Activated CD4-positive, alpha-beta T cell treated with anti-CD3 and anti-CD28 coated beads for 36 hours (primary cell): ENCODE measurements at places on chromosomes 5 and 9. TPM values are rescaled to one million over a fixed set of nuclear protein-coding genes. Genes with fewer than 3 reads are reported as not detected.
A peak's percentile ranks its signal among the peaks of the same experiment; 100 is the strongest.

- DNase-seq: no peak
- H3K4me3 ChIP-seq: no peak overlapping the region
- H3K27me3 ChIP-seq: no peaks in the 10 kb centered on the region
- H3K36me3 ChIP-seq: no peaks in the 10 kb centered on the region
- no peak overlapping the region for H3K27ac ChIP-seq
Measured at GRCh38 chr5:146681585-146682105, 165.7 kb upstream of the GPR151 start.

- DNase-seq: no peak
- no peak overlapping the region for H3K4me3 ChIP-seq
- H3K27ac ChIP-seq: no peak overlapping the region
- peaks cover 3% of the 10 kb centered on the region for H3K4me1 ChIP-seq
- peaks cover 10% of the 10 kb centered on the region for H3K27me3 ChIP-seq
Measured at GRCh38 chr9:91503673-91504081, 80.0 kb upstream of the NFIL3 start.

DNA sequence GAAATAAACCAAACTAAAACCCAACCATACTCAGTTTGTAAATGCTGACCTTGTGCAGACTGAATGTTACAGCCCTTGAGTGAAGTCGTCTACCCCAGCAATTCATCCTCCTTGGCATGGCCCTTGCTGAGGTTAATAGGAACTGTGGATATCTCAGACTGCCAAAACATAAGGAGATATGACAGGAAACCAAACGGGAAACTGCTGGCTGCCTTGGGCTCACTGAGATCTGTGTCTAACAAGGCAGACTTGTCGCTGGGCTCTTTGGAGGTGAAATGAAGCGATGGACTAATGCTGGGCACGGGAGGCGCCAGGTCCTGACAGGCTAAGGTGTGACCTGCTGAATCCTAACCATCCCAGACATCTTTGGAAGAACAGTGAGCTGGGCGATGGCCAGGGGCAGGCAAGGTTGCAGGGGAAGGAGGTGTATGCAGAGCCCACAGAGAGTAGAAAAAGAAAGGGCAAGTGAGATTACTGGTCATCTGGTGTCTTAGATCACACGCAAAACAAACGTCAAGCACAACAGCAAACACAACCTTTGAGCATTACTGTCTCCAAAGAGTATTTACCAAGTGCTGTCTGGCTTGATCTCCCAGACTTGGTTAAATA, 44.6 kb upstream of the ALDH1A1 start:
- no peaks in the 10 kb centered on the region for H3K36me3 ChIP-seq
- H3K4me3 ChIP-seq: no peak overlapping the region
- no peak for DNase-seq
- H3K27ac ChIP-seq: no peak overlapping the region
- H3K27me3 ChIP-seq: peaks cover 4% of the 10 kb centered on the region
- peaks cover 4% of the 10 kb centered on the region for H3K4me1 ChIP-seq

DNA sequence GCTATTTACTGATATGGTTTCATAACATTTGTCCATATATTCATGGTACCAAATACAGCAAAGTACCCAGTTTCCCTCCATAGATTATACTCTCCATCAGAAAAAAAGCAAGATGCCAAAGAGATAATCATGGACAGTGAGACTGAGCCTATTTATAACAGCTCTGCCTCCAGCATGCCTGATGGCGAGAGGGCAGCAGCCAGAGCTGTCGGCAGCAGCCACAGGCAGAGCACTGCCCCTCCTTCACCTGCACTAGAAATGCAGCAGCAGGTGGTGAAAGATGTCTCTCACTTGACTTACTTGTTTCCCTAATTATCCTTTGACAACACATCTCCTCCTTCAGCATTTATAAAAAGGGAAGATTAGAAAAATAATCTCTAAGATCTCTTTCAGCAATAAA, 32.4 kb downstream of the CTNNAL1 start:
- no peaks in the 10 kb centered on the region for H3K36me3 ChIP-seq
- no peak for DNase-seq
- H3K27me3 ChIP-seq: no peaks in the 10 kb centered on the region
- H3K4me1 ChIP-seq: no peaks in the 10 kb centered on the region

DNA sequence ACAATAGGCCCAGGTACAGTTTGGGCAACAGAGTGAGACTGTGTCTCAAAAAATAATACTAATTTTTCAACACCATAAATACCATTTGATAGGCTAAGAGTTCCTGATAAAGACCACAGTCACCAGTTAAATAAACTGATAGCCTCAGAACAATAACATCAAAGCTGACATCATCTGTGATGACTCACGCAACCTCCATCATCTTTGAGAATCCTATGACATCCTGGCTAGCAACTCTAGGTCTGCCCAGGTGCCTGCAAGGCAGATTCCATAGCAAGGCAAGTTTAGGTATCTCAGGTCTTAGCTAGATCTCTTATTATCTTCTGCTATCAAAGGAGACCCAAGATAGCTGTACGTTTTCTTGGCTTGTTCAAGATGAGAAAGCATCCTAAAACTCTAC, 30.5 kb upstream of the UBAP2 start:
- no peaks in the 10 kb centered on the region for H3K36me3 ChIP-seq
- no peaks in the 10 kb centered on the region for H3K27me3 ChIP-seq
- H3K4me3 ChIP-seq: no peak overlapping the region

FOXD4L6 gene
- not detected for total RNA-seq

DNA sequence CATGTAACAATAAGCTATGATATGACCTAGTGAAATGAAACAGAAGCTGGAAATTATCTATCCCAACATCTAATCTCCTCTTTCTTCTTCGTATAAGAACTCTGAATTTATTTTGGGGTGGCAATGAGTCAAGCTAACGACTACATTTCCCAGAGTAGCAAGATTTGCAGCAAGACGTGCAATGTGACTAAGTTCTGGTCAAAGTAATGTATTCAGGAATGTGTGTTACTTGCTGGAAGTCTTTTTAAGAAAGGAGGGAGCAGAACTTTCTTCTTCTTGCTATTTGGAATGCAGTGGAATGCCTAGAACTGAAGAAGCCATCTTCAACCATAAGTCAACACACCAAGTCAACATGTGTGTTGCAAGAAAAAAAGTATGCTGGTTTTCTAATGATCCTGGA, 406.6 kb upstream of the MEF2C start:
- DNase-seq: no peak
- H3K27ac ChIP-seq: no peak overlapping the region
- no peaks in the 10 kb centered on the region for H3K36me3 ChIP-seq
- H3K4me3 ChIP-seq: no peak overlapping the region
- H3K4me1 ChIP-seq: no peaks in the 10 kb centered on the region

MEGF10 gene
- not detected for total RNA-seq

ANKRD18B gene
- total RNA-seq: 2.2 TPM

GRCh38 chr5:103254921-103255320, 3.6 kb upstream of the MACIR start:
- no peak overlapping the region for H3K27ac ChIP-seq
- peaks cover 9% of the 10 kb centered on the region for H3K27me3 ChIP-seq
- no peak overlapping the region for H3K4me3 ChIP-seq
- DNase-seq: no peak
- H3K4me1 ChIP-seq: peaks cover 4% of the 10 kb centered on the region

EHMT1 gene
- total RNA-seq: 66.6 TPM

GRCh38 chr5:108727236-108727650, 20.5 kb upstream of the FER start:
- H3K4me3 ChIP-seq: peak overlapping the region; percentile 58
- peaks cover 27% of the 10 kb centered on the region for H3K27me3 ChIP-seq
- H3K27ac ChIP-seq: peak overlapping the region; percentile 66
- peaks cover 19% of the 10 kb centered on the region for H3K4me1 ChIP-seq
- no peak for DNase-seq
- H3K36me3 ChIP-seq: no peaks in the 10 kb centered on the region

DNA sequence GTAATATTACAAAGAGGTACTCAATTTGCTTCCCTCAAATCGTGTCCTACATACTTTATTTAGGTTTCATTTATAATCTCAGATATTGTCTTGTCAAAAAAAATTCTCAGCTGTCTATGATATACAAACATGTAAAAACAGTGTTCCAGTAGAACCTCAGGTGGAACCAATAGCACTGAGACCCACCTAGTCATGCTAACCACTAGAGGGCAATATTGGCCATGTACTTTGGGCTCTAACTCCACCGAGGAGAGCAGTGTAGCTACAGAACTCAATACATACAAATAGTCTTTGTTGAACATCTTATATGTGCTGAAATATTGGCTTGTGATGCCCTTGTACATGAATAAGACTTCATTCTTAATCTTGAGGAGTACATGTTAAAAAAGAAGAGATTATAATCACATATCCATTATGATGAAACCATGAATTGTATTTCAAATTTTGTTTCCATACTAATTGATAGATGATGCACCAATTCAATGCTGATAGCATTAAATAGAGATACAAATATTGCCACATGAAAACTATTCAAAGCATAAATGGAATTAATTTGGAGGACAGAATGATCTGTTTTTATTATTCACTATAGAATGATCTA, 71.2 kb upstream of the CNTLN start:
- H3K4me3 ChIP-seq: no peak overlapping the region
- H3K27me3 ChIP-seq: no peaks in the 10 kb centered on the region
- peak; percentile 13 for DNase-seq
- H3K4me1 ChIP-seq: no peaks in the 10 kb centered on the region

GRCh38 chr5:35061211-35061770, 13.5 kb upstream of the AGXT2 start:
- DNase-seq: no peak
- H3K27me3 ChIP-seq: peaks cover 38% of the 10 kb centered on the region
- H3K36me3 ChIP-seq: no peaks in the 10 kb centered on the region

DNA sequence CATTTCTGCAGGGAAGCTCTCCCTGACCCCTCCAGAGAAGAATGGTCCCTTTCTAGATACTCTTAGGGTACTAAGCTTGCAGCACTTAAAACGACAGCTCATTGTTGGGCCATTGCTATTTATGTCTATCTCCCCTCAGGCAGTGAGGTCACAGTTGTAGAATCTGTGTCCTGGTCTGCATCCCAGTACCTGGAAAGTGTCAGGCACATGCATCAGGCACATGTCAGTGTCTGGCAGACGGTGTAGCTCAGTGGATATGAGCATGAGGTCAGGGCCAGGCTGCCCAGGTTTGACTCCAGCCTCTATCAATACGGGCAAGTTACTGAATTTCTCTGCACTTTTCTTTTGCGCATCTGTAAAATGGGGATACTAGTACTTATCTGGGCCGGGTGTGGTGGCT, 22.2 kb upstream of the EEIG1 start:
- H3K27ac ChIP-seq: no peak overlapping the region
- peaks cover 1% of the 10 kb centered on the region for H3K36me3 ChIP-seq
- no peak for DNase-seq
- no peak overlapping the region for H3K4me3 ChIP-seq
- H3K4me1 ChIP-seq: peaks cover 26% of the 10 kb centered on the region

DNA sequence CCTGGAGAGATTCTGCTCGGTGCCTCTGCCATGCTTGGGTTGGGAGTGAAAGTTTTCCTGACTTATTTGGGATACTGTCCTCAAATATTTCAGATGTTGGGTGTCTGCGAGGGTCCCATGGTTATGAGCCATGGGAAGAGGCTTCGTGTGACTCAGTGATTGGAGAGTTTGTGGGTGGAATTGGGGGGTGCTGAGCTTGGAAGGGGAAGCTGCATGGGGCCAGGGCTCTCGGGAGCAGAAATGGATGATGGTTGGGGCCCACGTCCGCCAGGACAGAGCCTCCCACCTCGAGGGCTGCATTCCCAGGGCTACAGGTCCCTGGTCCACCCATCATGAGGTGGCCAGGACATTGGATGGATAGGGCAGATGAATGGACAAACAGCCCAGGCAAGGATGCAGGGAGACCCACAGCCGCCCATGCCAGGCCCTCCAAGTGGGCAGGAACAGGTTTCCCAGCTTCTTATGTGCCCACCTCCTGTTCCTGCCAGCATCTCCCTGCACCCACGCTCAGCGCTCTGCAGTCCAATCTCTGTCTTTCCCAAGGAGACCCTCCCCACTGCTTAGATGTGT, 5.5 kb downstream of the OBP2B start:
- DNase-seq: no peak
- peaks cover 2% of the 10 kb centered on the region for H3K36me3 ChIP-seq
- no peak overlapping the region for H3K27ac ChIP-seq
- H3K27me3 ChIP-seq: peaks cover 12% of the 10 kb centered on the region

DNA sequence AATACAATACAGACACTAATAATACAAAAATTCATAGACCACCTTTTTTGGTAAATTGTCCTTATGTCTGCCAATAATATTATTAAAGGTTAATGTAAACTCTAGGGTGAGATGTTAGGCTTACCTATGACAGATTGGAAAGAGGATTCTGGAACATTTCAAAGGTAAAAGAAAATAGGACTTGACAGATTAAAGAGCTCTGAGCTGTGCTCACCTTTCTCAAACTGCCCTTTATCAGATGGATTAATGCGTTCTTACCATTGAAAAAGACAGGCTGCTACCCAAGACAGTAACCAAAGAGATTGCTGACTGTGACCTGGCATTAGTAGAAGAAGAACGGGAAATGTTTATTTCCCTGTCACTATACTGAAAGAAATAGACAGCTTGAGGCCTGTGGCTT, 156.1 kb upstream of the MRPS30 start:
- H3K27ac ChIP-seq: no peak overlapping the region
- H3K4me1 ChIP-seq: no peaks in the 10 kb centered on the region
- DNase-seq: no peak
- no peak overlapping the region for H3K4me3 ChIP-seq
- H3K27me3 ChIP-seq: no peaks in the 10 kb centered on the region

- H3K4me3 ChIP-seq: no peak overlapping the region
- H3K4me1 ChIP-seq: peaks cover 29% of the 10 kb centered on the region
- no peak overlapping the region for H3K27ac ChIP-seq
- H3K27me3 ChIP-seq: no peaks in the 10 kb centered on the region
- no peak for DNase-seq
Measured at GRCh38 chr9:78207319-78207718, 28.6 kb upstream of the CEP78 start.

SDHA gene
- 104 TPM for total RNA-seq

CFAP77 gene
- not detected for total RNA-seq

GPX3 gene
- not detected for total RNA-seq

GRCh38 chr5:78611126-78611605, 37.4 kb downstream of the LHFPL2 start:
- H3K27me3 ChIP-seq: peaks cover 2% of the 10 kb centered on the region
- H3K4me1 ChIP-seq: no peaks in the 10 kb centered on the region
- no peak overlapping the region for H3K27ac ChIP-seq
- no peak overlapping the region for H3K4me3 ChIP-seq
- H3K36me3 ChIP-seq: no peaks in the 10 kb centered on the region

FGF10 gene
- not detected for total RNA-seq

GRCh38 chr9:11192993-11193392, 580.2 kb upstream of the PTPRD start:
- H3K27ac ChIP-seq: no peak overlapping the region
- H3K4me3 ChIP-seq: no peak overlapping the region
- no peaks in the 10 kb centered on the region for H3K27me3 ChIP-seq
- H3K4me1 ChIP-seq: no peaks in the 10 kb centered on the region
- H3K36me3 ChIP-seq: no peaks in the 10 kb centered on the region

STKLD1 gene
- total RNA-seq: 0.40 TPM

GRCh38 chr5:122844910-122845228, 544 bp upstream of the SNX24 start:
- peak overlapping the region; percentile 78 for H3K4me3 ChIP-seq
- peak overlapping the region; percentile 78 for H3K27ac ChIP-seq
- H3K27me3 ChIP-seq: peaks cover 5% of the 10 kb centered on the region
- peak; percentile 9 for DNase-seq
- H3K36me3 ChIP-seq: no peaks in the 10 kb centered on the region
- H3K4me1 ChIP-seq: peaks cover 27% of the 10 kb centered on the region

INSL4 gene
- not detected for total RNA-seq

GRCh38 chr5:37665889-37666288, 174.0 kb downstream of the GDNF start:
- H3K4me3 ChIP-seq: no peak overlapping the region
- no peak overlapping the region for H3K27ac ChIP-seq
- peaks cover 5% of the 10 kb centered on the region for H3K4me1 ChIP-seq

SPATA9 gene
- total RNA-seq: not detected

- no peak overlapping the region for H3K27ac ChIP-seq
- H3K27me3 ChIP-seq: no peaks in the 10 kb centered on the region
- H3K4me1 ChIP-seq: no peaks in the 10 kb centered on the region
Measured at GRCh38 chr9:121858788-121859187, 207.4 kb downstream of the DAB2IP start.
